ENCODE measurements at places on chromosomes 1 and 21. TPM values are rescaled to one million over a fixed set of nuclear protein-coding genes. Genes with fewer than 3 reads are reported as not detected.

DNA sequence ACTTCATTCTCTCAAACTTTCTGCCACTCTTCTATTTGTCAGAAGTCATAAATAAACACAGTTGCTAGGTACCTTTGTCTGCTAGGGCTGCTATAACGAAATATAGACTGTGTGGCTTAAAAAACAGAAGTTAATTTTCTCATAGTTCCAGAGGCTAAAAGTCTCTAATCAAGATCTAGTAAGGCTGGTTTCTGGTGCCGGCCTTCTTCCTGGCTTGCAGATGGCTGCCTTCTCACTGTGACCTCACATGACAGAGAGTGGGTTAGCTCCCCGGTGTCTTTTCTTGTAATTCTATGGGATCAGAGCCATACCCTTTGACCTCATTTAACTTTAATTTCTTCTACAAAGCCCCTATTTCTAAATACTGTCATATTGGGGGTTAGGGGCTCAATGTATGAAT is 5.9 kb downstream of the PDC start:
- DNase-seq = no peak

DNA sequence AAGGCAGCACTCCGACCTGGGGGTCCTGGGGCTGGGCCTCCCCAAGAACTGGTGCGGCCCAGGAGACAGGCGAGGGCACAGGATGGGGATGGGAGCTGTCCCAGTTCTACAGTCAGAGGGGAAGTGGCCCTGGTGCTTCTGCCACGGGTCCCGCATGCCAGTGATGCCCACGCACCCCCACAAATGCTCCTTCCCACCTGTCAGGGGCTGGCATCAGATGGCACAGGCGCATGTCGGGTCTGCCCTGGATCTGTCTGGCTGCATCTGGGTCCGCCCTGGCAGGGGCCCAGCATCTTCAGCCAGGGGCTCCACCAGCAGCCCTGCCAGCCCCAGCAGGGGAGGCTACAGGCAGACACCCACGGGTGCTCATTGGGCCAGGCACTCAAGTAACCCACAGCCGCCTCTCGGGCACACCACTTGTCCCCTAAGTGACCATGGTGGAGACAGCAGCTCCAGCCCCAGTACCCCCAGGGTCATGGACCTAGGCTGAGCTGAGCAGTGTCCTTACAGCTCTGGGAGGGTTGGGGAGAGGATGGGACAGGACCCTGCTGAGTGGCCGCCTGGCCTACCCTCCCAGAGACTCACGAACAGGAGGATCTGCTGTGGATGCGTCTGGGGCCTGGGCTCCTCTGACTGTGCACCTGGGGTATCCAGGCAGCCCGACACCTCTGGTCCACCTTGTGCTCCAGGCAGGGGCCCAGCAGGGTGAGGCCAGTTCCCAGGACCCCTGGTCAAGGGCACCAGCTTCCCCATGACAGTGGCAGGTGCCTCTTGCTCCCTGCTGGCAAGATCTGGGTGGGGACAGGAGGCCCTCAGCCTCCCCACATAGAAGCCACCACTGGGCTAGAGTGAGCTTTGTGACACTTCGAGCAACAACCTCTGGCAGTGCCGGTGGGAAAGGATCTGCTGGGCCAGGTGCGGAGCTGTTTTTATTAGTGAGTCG is 5.4 kb downstream of the SMIM1 start:
- DNase-seq = no peak

DNA sequence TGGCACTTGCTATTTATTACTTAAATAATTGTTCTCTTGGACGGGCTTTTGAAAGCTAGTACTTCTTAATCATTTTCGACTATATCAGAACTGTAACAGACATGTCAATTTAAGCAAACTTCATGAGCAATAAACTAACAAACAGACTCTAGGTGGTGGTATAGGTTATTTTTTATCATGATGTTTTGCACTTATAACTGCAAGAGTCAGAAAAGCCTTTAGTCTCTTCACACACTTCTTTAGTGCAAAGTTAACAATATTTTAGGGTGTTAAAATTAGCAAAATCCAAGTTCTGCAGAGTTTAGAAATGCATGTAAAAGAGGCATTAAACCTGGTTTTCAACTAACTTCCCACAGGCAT is 2.2 kb downstream of the NRIP1 start:
- no peak for DNase-seq

- no peak for DNase-seq
Measured at GRCh38 chr1:60924964-60925798, 157.2 kb upstream of the NFIA start.

GRCh38 chr1:83889707-83890106 is 109.2 kb downstream of the TTLL7 start:
- no peak for DNase-seq

- no peak for DNase-seq
Measured at GRCh38 chr1:159341736-159342135, 39.6 kb downstream of the FCER1A start.

DNA sequence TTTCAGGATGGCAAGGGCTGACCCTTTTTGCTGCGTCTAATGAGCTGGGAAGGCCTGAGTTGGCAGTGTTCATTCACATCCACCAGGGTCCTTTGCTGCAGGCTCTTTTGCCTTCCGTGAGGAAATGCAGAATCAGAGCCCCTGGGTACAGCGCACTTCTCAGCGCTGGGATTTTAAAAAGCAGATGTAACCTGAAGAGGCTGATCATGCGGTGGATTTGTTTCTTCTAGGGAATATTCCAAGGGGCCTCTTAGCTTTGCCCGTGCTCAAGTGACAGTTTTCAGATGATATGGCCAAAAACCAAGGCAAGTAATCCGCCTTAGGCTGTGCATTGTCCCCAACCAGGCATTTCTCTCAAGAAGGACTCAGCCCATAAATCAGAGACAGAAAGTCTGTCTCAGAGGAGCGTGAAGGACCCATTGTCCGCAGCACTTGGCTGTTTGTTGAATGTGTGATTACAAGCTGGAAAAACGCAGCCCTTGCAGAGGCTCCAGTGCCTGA is 237.6 kb downstream of the PTPRC start:
- no peak for DNase-seq

DNA sequence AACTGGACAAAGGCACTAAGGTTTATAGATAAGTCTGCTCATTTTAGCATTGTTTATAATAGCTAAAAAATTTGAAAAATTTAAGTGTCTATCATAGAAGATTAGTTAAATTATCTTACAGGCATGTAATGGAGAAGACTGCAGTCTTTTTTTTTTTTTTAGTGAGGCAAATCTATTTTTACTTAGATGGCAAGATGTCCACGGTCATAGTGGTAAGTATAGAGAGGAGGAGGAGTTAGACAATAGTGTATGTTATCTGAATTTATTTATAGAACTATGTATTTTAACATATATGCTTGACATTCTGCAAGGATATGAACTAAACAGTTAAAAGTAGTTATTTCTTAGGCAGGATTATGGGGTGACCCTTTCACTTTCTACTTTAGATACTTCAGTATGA is 149.0 kb downstream of the SYT2 start:
- DNase-seq = no peak

DNA sequence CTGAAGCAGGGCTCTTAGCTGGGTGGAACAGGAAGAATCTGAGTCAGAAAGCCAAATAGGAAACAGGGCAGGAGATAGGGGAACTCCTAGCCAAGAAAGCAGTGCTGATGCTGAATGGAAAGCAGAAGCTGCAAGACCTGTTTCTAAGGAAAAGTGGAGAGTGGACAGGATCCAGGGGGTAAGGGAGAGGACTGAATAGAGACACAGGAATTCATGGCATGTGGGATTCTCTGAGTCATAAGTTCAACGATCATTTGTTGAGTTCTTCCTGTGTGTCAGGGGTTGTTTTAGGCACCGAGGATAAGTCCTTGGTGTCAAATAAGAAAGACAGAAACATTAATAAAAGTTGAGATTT is 153.8 kb upstream of the FGGY start:
- no peak for DNase-seq

- DNase-seq = no peak
Measured at GRCh38 chr1:205309741-205310140, 11.8 kb downstream of the NUAK2 start.

GRCh38 chr1:180975551-180975950 is 47.1 kb downstream of the STX6 start:
- DNase-seq = no peak

DNA sequence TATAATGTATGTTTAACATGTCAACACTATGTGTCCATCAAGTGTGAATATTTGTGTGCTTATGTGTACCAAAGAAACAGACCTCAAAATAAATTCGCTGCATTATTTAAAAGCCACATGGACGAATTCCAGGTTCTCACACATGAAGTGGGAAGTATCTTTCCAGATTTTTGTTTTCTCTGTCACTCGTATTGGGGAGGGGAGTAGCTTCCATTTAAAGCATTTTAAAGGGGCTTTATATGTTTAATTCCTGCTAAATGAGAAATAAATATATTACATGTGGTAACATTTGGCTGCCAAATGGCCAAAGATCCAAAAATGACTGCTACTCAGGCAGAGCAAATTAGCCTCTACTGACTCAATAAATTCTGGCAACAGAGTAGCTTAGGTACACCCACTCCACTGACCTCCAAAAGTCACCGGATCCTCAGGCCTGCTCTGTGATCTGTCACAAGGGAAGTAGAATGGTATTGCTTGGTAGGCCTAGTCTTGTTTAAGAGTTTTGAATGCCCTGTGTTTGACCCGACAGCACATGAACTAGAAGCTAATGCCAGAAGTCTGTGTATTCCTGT is 178.1 kb downstream of the ZP4 start:
- no peak for DNase-seq

DNA sequence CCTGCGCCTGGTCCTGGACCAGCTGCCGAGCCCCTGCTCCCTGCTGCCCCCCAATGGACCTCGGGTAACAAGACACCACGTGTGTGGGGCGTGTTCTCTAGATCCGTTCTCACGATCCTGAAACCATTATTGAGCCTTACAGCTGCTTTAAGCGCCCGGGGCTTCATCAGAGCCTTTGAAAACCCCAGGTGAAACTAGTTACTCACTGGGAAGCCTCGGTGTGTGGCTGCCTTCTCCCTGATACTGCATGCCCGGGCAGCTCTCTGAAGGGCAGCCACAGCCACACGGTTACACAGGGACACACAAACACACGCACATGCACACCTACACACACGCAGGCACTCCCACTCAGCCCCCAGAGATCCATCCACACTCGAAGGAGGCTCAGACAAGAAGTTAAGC is 5.3 kb downstream of the HES2 start:
- no peak for DNase-seq

- DNase-seq = no peak
Measured at GRCh38 chr1:190491404-190491803, 13.7 kb upstream of the BRINP3 start.

ST6GALNAC3 gene
- 16.5 TPM for total RNA-seq

MATN1 gene
- 0.31 TPM for total RNA-seq

SLC6A9 gene
- 3.0 TPM for total RNA-seq

TMEM79 gene
- 0.78 TPM for total RNA-seq
